Kidney capillary endothelial cell (primary cell): ENCODE measurements at places on chromosomes 1 and 21.

DNA sequence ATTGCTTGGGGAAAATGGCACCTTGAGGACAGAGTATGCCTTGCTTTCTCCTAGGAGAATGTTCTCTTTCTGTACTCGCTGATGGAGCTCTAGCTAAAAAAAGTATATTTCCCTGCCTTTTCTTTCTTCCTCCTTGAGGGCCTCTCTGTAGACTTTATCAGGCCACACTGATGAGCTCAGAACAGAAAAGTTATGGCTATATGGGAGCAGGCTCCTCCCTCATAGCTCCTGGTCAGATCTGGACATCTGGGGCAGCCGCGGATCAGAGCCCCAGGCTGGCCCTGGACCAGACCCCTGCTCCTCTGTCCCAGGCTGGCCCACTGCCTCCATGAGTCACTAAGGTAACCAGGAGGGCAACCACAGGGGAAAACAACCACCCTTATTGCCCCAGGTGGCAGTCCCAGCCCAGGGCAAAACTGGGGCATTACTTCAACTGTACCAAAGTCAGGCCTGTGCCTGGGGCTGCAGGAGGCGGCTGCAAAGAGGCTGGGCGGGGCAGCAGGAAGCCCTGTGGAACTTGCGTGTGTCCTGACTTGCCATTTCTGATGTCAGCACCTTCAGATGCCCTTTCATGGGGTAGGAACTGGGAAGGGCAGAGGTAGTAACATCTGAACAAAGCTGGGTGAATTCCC lies 26.3 kb upstream of the ZNF648 start:
- DNase-seq, result no peak

DNA sequence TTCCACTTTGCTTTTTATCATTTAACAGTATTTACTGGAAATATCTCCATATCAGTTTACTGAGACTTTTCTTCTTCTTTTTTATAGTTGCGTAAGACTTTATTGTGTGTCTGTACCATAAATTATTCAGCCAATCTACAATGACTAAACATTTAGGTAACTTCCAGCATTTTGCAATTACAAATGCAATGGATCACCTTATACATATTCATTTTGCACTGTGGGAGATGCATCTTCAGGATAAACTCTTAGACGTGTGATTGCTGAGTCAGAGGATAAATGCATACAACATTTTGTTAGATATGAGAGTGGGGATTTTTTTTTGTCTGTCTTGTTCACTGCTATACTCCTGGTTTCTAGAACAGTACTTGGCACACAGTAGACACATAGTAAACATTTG lies 95.7 kb upstream of the GCLM start:
- no peak for DNase-seq

GRCh38 chr1:27993241-27993640 lies 33.5 kb downstream of the XKR8 start:
- no peak for DNase-seq

DNA sequence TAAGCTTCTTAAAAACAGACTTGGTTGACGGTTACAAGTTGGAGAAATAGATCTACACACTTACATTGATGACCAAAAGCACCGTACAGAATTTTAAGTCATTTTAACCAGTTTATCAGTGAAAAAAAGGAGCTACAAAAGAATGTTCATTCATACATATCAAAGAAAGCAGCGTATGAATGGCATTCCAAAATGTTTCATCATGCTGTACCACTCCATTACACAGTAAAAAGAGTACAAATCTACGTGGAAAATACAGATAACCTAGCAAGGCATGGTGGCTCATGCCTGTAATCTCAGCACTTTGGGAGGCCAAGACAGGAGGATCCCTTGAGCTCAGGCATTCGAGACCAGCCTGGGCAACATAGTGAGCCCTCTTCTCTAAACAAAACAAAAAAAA lies 40.3 kb downstream of the ZZZ3 start:
- no peak for DNase-seq

- DNase-seq, result no peak
These were observed 773 bp upstream of the RCC2 start for GRCh38 chr1:17440074-17440826.

GRCh38 chr1:99328171-99328570 lies 63.9 kb downstream of the PLPPR4 start:
- no peak for DNase-seq
